HFF-Myc (cell line): ENCODE measurements at places on chromosomes 3 and 15.
A peak's percentile ranks its signal among the peaks of the same experiment; 100 is the strongest.

- DNase-seq, result no peak
Measured at GRCh38 chr15:37140531-37141058, 40.2 kb upstream of the MEIS2 start.

- DNase-seq, result no peak
Measured at GRCh38 chr15:40340038-40340739, 550 bp downstream of the CCDC9B start.

DNA sequence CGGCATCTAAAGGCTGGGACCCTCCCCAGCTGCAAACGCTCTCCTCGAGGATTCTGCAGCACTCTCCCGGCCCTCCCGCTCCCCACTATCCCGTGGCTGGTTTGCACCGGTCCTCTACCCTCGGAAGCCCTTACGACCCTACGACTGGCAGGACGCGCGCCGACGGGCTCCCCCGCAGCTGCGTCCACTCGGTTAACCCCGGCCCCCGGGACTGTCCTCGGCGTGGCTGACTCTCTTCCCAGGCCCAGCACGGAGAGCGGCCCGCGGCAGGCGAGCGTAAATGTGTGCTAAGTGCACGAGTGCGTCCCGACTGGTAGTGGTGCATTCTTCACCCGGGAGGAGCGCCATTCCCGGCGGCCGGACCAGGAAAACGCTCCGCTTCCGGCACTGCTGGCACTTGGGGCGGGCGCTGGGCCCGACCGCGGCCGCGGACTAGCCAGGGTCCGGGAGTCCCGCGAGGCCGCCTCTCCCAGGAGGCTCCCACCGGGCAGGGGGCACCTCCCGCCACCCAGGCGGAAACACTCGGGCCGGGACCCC is 508 bp downstream of the GORASP1 start:
- DNase-seq, result no peak

DNA sequence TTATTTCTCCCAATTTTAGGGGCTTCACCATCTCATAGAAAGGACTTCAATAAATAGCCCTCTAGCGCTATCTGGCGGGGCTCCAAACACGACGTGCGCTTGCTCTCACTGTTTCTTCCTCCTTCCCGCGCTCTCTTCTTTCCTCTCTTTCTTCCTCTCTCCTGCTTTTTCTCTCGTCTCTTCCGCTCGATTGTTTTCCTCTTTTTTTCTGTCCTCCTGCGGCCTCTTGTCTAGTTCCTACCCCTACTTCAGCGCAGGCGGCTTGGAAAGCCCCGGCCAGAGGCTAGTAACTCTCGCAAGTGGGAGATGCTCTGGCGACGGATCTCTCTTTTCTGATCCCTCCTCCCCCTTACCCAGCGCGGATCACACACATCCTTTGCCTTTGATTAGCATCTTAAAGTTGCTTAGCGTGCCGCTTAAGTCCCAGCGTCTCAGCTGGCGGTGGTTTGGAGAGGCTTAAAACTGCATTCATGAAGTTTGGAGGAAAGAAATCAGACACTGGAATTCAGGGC is 6.2 kb upstream of the MEIS2 start:
- no peak for DNase-seq

DNA sequence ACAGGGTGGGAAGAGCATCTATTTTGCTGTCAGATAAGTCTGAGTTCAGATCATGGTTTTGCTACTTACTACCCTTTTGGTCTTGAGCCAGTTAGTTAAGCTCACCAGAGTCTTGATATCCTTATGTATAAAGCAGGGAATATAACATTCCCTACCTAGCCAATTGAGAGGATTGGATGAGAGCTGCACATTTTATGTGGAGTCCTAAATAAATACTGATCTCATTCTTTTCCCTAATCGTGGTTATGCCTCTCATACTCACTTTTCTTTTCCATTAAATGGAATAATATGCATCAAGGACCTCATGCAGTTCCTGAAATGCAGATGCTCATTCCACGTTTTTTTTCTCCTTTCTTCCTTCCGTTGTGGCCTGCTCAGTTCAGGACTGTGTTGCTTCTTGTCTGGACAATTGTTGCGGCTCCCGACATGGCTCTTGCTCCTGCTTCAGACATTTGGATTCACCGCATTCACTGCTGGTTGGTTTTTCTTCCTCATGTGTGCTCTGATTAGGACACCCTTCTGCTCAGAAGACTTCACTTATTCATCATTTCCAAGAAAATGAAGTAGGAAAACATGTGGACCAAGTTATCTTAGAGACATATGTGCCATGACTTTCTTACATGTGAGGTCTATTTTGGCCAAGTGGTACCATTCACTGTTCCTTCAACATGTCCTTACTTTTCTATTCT is 90.2 kb downstream of the NFKBIZ start:
- no peak for DNase-seq

DNA sequence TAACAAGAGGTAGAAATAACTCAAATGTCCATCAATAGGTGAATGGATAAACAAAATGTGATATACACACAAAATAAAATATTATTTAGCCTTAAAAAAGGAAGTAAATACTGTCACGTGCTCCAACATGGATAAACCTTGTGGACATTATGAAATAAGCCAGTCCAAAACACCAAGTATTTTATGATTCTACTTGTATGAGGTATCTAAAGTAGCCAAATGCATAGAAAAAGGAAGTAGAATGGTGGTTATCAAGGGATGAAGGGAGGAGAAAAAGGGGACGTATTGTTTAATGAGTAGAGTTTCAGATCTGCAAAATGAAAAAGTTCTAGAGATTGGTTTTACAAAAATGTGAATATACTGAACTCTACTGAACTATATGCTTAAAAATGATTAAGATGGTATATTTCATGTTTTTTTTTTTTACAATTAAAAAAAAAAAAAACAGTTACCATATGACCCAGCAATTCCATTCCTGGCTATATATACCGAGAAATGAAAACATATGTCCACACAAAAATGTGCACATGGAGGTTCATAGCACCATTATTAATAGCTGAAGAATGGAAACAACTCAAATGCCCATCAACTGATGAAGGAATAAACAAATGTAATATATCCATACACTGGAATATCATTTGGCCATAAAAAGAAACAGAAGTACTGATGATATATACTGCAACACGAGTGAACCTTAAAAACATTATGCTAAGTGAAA is 29.1 kb upstream of the MAP6D1 start:
- no peak for DNase-seq

- DNase-seq, result no peak
Measured at GRCh38 chr15:53807501-53807900, 48.0 kb upstream of the WDR72 start.

DNA sequence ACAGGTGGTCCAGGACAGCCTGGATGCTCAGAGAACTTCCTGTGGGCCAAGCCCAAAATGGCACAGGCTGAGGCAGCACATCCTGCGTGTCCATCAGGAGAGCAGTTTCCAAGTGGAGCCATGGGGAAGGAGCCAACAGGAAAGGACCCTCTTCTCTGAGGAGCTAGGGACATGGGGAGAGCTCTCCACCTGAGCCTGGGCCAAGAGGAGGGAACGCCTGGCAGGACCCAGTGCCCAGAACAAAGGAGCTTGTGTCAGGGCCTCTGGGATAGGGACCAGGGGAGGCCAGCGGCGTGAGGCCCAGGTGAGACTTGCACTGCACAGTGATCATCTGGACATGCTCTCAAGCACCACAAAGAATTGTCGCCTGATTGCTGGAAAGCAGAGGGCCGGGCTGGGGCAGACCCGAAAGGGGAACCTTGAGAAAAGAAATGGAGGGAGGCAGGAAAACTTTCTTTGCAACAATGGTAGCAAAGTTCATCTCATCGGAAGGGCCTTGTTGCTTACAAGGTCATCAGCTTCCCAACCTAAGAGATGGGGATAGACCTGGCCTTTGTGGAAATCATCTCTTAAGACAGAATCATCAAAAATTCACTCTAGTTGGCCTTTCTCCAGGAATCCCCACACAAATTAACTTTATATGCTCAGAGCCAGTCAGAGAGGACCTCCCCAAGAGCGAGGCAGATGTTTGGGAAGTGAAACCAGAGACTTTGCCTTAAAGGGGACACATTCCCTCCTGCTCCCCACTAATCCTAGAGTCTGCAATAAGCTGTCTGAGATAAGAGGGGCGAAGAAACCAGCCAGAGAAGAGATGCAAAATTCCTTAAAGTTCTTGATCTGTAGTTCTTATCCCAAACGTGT is 47.7 kb upstream of the HES1 start:
- DNase-seq, result no peak

DNA sequence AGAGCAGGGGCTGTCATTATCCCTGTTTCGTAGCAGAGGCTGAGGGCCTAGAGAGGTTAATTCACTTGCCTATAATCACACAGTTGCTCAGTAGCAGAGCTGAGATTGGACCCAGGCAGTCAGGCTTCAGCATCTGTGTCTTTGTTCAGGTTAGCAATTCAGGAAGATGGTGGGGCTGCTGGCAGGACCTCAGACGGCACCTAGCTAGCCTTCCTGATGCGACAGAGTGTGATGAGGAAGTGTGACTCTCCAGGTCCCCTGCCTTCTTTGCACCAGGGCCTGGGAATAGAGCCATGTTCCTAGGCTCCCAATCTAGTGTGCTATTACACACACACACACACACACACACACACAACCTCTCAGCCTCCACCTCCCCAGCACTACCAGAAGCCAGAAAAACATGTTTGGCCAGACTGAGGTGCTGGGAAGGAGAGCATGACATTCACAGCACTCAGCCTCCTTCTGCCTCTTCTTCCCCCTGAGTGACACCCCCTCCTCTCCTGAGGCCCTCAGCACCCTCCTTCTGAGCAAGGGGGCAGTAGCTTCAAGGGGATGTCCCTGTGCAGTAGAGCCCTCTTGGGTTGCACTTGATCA is 88.9 kb downstream of the TLE3 start:
- no peak for DNase-seq

- no peak for DNase-seq
Measured at GRCh38 chr3:193963808-193964516, 172.0 kb upstream of the HES1 start.

DNA sequence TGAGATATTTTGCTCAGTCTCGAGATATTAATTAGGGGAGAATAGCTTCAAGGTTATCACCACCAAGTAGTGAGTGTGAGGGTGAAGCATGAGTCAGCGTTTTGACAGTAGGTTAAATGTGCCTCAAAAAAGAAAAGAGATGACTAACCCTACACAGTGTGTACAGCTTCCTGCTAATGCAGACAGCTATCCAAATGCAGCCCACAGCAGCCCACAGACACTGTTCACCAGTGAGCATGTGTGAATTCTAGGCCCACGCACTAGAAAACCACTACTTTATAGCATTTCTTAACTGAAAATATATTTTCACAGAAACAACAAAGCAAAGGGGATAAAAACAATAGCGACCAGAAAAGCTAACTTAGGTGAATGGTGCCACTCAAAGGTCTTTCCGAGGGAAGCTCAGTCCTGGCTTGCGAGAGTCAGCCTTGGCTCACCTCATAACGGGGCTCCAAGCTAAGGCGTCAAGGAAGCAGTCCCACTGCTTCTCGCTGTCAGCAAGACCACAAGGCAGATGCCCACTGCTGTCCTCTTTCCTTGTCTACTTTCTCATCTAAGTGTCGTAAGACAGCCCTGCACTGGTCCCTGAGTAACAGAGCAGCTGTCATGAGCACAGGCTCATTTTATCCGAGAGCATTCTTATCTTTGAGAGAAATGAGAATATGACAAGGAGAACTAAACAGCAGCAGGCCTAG is 47.6 kb downstream of the TXNRD3 start:
- no peak for DNase-seq

GRCh38 chr3:103319912-103320311 is 885.1 kb downstream of the ZPLD1 start:
- no peak for DNase-seq

DNA sequence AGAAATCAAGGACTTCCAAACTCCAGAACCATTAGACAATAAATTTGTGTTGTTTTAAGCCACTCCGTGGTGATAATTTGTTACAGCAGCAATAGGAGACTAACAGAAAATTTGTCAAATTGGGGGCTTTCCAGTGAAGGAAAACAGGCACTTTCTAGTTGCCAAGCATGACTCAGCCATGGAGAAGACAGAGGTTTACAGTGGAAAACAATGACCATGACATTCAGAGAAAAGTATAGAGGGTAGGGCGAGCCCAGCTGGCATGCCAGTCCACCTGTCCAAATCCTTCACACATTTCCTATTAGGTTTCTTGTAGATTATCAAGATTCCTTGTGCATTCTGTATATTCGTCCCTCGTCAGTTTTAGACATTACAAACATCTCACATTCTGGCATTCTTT is 24.9 kb downstream of the SLCO2A1 start:
- DNase-seq, result no peak

- DNase-seq, result no peak
Measured at GRCh38 chr15:46088486-46089445, 453.9 kb downstream of the SQOR start.

DNA sequence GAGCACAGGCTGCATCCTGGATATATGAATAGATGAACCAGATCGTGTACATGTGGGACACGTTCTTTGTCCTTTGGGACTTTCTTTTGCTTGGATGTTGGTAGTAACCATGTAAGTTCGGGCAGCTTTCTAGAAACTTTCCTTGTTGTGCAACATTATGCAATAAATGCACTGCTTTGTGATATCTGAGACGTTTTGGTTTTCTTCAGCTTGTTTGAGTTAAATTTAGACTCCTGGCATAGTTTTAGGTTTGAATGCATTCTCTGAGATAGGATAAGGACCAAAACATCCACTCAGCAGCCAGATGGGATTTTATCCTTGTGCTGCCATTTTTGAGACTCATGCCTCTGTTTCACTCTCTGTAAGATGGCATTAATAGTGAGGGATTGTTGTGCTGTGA is 158.9 kb downstream of the IGF1R start:
- peak; percentile 45 for DNase-seq

DNA sequence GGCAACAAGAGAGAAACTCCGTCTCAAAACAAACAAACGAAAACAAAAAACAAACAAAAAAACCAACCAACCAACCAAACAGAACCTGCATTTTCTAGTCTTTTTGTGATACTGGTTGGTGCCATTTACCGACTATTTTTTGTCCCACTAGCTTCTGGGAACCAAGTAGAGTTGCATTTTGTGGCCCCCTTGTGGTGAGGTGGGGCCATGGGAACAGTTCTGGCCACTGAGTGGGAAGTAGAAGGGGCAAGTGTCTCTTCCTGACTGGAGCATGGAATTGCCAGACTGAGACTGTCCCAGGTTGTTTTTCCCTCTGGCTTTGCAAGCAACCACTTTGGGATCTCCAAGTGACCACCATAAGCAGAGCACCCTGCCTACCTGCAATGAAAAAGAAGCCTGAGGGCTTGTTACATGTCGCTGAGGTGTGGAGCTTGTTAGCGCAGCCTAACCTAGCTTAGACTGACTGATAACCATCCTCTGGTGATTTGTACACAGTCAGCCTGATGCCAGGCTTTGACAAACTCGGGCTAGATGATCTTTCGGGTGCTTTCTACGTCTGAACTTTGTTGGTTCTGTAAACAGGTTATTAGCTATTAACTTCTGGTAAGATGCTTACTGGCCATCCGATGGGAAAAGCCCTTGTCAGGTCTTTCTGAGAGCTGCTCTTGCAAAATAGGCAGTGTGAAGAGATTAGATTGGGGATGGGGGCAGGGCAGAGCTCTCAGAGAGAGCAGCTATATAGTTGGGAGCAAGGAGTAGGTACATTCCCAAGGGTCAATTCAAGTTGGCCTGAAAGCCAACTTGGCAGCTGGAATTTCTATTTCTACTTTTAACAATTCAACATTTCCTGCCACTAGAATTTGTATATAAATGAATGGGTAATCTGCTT is 172.2 kb downstream of the SSR3 start:
- no peak for DNase-seq

GRCh38 chr3:58559586-58559985 is 17.6 kb downstream of the FAM107A start:
- no peak for DNase-seq
